ENCODE measurements at places on chromosomes 16 and 17.

DNA sequence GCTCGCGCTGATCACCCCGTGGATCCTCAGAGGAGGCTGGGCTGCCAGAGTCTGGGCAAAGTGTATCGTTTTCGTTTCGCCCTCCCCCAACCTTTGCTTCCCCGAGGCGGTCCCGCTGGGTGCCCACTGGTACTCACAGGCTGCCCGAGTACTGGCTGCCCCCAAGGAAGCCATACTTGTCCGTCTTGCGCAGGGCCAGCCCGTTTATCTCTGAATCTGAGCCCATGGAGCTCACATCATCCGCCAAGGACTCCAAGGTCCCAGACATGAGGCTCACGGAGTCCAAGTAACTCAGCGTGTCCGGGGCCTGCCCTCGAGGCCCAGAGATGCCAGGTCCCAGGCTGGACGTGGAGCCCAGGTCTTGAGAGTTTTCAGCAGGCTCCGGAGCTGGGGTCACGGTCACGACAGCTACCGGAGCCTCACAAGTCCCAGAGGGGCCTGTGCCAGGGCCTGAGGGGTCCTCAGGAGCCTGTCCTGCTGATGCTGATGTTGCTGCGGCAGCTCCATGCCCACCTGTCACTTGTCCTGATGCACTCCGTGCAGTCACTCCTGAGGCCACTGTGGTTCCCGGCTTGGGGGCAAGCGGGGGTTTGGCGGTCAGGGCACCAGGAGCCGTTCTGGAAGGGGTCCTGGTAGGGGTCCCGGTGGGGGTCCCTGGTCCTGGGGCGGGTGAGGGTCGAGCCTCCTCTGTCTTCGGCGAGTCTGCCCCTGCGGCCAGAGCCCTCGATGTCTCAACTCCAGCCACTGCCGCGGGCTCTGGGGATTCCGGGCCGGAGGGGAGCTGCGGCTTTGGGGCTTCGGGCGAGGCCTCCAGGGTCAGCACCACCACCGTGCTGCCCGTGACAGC lies 980 bp downstream of the TBC1D10B start:
- DNase-seq = peak; percentile 21

- peak; percentile 82 for DNase-seq
These were observed 3.7 kb upstream of the LYZL6 start for GRCh38 chr17:35947156-35947585.

DNA sequence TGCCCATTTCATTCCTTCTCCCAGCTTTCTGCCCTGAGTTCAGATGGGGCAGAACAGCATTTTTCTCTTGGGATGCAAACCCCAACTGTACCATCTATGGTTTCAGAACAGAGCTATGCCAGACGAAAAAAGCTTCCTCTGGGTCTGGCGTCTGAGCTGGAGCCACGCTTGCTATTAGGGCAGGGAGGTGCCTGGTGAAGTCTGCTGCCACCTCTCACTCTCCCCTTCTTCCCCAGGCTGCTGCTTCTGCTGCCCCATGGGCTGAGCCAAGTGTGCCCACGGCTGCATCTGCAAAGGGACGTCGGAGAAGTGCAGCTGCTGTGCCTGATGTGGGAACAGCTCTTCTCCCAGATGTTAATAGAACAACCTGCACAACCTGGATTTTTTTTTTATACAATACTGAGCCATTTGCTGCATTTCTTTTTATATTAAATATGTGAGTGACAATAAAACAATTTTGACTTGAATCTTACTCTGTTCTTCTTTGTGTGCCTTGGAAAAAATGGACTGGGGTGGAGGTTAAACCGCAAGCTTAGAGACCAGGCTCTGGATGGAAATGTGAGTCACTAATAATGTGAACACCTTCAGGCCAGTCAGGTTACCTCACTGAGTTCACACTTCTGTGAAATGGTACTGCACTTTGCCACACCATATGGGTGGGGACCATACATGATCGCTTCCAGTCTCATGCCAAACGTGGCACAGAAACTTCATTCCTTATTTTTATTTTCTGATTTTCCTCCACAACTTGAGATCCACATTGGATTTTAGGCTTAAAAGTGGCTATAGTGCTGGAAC lies 1.7 kb upstream of the MT1A start:
- no peak for DNase-seq

DNA sequence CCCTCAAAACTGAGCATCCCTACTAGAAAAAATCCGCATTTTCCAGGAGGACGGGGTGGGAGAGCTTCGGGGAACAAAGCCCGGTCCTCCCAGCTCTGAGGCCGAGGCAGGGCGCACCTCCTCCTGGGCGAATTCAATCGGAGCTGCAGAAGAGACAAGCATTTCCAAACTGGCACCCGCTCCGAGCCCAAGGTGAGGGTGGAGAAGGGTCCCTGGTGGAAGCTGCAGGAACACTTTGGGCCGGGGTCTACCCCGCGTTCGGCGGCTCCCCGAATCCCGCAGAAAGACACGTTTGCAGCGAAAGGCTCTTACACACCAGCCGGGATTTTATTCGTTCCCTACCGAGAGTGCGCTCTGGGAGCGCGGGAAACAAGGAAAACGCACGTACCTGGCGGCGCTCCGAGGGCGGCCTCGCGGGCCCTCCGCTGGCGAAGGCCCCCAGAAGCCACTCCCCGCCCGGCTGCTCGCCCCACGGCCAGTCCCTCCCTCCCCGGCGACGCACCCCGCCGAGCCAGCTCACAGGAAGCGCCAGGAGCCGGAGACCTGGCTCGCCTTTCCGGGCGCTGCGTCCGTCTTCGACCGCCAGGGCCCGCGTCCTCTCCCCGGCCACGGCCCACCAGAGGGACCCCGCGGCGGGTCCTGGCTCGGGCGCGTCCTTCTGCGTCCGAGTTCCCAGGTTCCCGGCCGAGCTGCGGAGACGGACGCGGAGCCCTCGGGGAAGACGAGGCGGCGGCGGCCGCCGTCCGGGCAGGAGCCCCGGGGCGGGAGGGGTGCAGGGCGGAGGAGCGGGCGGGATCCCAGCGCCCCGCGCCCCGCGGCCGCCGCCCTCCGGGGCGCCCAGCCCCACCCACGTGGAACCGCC lies 49.8 kb upstream of the BAHCC1 start:
- peak; percentile 81 for DNase-seq

GRCh38 chr17:8016632-8017424 lies 14.4 kb downstream of the GUCY2D start:
- peak; percentile 64 for DNase-seq

GRCh38 chr16:15979801-15980200 lies 30.4 kb downstream of the ABCC1 start:
- no peak for DNase-seq

GRCh38 chr16:23255000-23255399 lies 47.1 kb upstream of the SCNN1B start:
- DNase-seq = no peak

DNA sequence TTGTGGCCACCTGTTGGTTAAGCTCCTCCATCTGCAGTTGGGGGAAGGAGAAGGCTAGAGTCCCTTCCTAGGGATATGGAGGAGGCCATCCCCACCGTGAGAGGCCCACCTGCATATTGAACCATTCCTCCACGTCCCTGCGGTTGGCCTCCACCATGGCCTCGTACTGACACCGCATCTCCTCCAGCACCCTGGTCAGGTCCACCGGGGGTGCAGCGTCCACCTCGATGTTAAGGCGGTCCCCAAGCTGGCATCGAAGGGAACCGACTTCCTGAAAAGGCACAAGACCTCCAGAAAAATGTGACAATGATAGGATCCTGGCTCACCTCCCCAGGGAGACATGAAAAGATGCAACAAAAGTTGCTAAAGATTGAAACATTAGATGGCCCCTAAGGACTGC lies 3.0 kb downstream of the KRT32 start:
- no peak for DNase-seq

DNA sequence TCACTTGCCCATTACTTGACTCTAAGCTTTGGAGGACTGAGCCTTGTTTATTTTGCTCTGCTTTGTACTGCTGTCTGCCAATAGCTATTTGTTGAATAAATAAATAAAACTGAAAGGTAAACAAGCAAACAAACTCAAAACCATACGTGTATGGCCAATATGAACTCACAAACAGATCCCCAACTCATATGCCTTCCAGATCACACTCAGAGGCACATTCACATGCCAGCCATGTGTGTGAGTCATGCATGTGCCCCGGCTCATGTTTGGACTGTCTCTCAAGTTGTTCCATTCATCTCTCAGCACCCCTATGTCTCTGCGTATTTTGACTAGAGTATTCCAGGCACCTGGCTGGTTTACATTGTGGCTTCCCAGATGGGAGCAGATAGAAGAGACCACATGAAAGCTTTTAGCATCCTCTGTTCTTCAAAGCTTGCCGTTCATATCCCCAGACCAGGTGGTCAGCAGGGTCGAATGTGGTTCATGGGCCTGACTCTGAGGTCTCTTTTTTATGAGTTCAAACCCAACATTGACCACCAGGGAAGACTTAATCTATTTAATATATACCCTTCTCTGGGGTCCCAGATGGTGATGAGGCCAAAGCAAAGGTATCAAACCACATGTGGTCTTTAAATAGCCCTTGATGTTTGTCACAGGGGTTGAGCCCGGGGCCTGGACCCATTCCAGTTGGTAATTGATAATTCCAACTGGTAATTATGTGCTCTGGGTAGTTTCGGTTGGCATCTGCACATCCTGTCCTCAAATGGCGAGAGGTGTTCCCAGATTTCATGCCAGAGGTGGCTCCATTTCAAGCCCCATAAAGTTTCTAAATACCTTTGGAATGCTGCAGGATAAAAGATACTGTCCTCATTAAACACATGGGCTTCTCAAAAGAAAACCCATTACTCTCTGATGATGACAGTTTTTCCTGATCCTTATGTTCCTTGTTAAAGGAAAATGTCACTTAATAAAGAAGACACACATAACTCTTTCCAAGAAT lies 287.3 kb upstream of the MAF start:
- DNase-seq = no peak

Measured in NCI-H82 (cell line).